ENCODE measurements at places on chromosomes 5 and 9. TPM values are rescaled to one million over a fixed set of nuclear protein-coding genes. Genes with fewer than 3 reads are reported as not detected.
A peak's percentile ranks its signal among the peaks of the same experiment; 100 is the strongest.

DNA sequence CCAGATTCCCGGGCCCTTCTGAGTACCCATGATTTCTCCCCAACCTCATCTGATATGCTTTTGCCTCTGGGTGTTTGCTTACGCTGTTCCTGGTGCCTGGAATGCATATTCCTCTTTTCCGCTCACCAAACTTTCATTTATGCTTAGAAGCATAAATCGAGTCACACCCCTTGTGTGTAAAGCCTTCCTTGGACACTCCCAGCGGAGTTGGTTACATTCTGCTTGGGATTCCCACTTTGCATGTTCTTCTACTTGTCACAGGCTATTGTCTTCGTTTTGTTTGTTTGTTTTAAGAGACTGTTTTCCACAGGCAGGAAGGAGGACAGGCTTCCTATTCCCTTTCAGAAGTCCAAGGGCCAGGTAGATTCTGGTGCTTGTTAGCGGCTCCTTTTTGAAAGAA lies 76.5 kb downstream of the SEC61B start:
- DNase-seq, result peak; percentile 43

The GABRP gene
- polyA plus RNA-seq, result 6.2 TPM

DNA sequence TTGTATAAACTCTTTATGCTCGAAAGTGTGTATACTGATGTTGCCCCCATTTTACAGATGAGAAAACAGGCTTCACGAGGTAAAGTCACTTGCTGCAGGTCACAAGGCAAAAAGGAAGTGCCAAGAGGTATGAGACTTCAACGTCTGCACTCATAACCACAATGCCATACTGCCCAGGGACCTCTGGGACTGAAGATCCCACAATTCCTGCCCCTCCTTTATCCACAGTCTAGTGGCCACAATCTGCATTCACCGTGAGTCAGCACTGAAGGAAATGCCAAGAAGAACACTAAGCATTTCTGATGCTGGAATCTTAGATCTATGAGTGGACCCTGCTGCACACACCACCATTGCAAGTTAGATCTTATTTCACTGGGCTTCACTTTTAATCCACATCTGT lies 37.3 kb downstream of the MED27 start:
- no peak for DNase-seq

GRCh38 chr5:168291964-168292785 lies 730 bp downstream of the WWC1 start:
- DNase-seq, result peak; percentile 81

The IFNA5 gene
- not detected for polyA plus RNA-seq

- DNase-seq, result peak; percentile 96
Measured at GRCh38 chr5:138035605-138036537, 3.0 kb upstream of the FAM13B start.

DNA sequence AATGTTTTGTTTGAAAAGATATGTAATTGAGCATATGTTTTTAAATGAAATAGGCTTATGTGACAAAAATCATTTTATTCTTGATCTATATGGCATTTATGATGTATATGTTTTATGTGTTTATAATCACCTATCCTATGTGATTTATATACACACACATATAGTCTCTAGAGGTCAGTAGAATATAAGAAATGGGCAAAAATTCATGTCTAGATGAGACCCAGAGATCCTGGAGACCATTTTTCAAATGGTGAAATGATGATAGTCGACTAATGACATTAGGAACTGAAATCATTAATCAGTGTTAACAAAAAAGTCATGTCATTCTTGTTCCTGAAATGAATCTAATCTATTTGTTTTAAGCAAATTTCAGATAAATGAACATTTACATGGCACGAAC lies 709.2 kb upstream of the WWC1 start:
- DNase-seq, result no peak

DNA sequence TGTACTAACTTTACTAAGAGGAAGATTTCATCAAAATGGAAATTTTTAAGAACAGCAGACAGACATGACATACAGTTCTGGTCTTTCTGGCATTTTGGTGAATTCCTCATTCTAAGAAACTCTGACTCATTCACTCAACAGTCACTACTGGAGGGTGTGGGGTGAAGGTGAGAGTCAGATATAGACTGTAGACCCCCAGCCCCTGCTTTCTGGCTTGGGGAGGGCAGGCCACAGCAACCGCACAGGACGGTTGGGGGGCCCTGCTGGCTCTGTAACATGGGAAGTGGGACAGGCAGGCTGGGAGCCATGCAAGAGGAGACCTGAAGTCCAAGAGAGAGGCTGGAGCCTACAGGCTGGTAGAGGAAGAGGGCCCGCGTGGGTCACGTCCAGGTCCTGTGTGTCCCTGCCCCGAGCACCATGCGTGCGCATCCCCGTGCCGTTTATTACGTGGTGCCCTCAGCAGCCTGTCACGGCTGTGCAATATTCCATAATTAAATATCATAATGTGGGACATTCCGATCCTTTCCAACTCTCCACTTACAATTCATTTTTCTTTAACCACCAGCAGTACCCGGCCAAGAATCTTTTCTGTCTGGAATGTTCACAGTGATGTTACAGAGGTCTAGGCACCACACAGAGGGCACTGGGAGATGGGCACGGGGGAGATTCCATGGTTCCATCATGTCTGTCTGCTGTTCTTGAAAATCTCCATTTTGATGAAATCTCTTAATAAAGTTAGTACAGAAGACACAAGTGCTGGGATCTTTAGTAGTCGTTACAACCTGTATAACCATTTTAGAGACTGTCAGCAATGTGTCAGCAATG lies 75.5 kb downstream of the SEMA4D start:
- no peak for DNase-seq

The GPX8 gene
- polyA plus RNA-seq, result 66.1 TPM

DNA sequence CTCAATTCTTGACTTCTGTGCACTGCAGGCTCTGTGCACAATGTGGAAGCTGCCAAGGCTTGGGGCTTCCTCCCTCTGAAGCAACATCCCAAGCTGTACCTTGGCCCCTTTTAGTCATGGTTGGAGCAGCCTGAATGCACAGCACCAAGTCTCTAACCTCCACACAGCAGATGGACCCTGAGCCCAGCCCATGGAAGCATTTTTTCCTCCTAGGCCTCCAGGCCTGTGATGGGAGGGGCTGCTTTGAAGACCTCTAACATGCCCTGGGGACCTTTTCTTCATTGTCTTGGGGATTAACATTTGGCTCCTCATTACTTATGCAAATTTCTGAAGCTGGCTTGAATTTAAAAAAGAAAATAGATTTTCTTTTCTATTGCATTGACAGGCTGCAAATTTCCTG lies 385.8 kb downstream of the LRRC70 start:
- no peak for DNase-seq

Measured in GM23338 (cell line).